Fibroblast of the aortic adventitia (primary cell): ENCODE measurements at places on chromosomes 12 and 14.
A peak's percentile ranks its signal among the peaks of the same experiment; 100 is the strongest.

DNA sequence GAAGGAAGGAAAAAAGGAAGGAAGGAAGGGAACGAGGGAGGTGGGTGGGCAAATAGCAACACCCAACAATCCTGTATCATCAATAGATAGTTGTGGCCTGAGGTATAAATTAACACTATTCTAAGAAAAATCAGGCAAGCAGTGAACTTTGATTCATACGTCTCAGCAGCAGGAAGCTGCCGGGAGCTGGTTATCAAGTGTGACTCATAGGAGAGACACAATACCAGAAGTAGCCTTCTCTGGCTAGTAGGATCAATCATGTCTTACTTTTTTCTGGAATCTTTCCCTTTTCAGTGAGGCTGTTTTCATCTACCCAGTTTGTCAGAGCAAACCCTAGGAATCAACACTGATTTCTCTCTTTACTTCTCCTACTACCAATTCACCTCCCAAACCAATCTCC, 780.5 kb downstream of the NRXN3 start:
- DNase-seq = peak; percentile 41

GRCh38 chr12:6526766-6527525, 7.4 kb upstream of the GAPDH start:
- no peak for DNase-seq

DNA sequence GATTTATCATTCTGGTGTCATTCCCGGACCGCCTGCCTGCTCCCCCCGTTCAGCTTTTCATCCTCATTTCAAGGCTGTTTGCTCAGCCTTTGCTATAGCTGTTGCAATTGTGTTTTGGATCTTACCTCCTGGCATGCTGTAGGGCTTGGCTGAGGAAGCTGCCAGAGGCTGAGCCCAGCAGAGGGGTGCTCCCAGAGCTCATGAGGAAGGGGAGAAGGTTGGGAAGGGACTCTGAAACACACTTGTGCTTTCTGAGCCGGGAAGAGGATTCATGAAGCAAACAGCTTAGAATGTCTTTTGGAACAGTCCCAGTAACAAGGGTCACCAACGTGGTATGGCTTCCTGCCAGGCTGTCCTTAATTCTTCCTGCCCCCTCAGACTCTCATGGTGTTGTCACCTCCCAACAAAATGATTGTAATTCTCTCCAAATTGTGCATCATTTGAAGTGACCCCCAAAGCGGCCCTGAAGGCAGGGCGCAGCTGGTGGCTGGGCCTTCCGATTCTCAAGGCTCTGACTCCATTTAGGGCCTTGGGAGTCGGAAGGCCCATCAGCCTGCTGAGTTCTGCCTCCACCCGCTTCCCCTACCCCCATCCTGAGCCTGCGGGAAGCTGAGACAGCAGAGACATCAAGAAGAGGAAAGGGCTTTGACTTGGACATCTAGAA, 111.9 kb upstream of the ARHGAP5 start:
- DNase-seq = no peak

DNA sequence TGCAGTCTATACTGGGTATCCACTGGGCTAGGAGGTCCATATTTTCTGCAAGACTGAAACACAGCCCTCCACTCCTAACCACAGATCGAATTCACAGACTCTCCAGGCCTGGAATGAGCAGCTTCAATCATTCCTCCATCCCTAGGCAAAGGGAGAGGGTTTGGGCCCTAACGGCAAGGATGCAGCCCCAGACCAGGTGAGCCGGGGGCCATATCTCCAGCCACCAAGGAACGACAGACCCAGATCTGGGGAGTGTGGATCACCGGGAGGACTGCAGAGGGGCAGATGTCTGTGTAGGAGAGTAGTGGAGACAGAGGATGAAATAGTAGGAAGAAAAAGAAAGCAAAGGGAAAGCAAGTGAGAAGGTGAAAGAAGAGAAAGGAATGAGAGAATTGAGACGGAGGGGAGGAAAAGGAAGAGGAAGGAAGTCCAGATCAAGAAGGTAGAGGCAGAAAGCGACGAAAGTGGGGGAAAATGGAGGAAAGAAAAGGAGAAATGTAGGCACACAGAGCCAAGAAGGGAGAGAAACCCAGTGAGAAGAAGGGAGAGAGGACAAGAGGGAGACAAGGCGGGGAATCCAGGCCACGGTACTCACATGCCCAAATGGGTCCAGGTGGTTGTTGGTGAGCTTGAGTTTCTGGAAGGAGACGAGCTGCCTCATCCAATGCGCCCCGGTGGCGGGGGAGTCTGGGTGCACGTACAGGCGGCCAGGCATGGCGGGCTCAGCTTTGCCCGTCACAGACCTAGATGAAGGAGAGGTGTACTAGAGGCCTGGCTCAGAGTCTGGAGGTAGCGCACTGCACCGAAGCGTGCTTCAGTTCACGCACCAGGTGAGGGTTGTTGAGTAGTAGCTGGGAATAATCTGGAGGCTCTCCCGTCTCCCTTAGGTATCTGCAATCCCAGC, 7.7 kb downstream of the TBX5 start:
- DNase-seq = no peak

GRCh38 chr12:121688966-121689365, 19.5 kb upstream of the MORN3 start:
- no peak for DNase-seq

DNA sequence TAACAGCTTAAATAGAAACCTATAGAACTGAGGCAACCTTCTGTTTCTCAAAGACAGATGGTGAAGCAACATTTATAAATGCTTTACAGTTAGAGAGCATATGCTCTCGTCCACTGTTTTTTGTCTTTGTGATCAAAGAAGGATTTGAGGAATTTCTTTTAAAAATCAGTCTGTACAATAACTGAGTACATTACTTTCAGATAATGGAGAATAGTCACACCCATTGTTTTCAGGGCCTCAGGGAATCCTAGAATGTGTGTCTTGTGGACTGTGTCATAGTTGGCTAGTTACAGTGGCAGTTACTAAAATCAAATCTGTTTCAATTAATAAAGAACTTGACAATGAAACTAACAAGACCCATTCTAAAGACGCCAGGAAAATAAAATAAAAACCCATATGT, 107.9 kb downstream of the PRKCH start:
- no peak for DNase-seq

DNA sequence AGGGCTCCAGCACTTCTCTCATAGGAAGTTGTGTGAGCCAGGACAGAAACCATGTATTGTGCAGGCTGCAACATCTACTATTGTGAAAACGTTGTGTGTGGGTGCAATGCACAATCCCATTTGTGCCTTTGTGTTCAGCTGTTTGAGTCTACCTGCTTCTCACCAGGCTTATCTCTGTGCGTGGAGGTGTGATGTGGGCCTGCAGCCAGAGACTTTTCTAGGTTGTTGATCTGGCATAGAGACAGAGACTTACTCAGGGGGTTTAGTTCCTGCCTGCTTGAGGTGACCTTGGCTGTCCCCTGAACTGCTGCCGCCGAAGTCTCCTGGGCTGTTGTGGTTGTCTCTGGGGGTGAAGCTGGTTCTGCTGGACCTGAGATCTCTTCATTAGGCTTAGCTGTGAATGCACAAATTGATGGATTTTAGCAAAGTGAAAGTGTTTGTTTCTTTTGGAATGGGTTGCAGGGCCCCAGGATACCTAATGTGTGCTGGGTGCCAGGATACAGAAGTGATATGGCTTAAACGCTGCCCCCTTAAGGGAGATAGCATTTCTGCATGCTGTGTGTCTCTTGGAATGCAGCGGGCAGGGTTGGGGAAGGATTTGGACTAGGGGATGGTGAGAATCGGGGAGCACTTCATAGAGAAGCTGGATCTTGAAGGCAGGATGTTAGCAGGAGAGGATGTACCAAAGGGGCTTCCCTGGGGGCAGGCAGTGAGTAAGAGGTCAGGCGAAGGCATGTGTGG, 2.5 kb downstream of the LACRT start:
- DNase-seq = no peak

DNA sequence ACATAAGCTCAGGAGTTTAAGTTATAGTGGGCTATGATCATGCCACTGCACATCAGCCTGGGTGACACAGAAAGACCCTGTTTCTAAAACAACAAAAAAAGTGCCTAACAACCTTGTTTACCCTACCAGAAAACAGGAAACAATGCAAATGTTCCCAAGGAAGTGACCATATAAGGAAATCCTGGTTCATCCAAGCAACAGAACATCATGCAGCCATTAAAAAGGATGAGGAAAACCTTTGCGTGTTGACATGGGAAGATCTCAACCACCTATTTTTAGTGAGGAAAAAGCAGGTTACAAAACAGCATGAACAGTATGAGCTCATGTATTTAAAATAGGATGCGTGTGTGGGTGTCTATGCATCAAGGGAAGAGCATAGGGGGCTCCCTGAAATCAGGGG, 13.7 kb downstream of the HRK start:
- no peak for DNase-seq

DNA sequence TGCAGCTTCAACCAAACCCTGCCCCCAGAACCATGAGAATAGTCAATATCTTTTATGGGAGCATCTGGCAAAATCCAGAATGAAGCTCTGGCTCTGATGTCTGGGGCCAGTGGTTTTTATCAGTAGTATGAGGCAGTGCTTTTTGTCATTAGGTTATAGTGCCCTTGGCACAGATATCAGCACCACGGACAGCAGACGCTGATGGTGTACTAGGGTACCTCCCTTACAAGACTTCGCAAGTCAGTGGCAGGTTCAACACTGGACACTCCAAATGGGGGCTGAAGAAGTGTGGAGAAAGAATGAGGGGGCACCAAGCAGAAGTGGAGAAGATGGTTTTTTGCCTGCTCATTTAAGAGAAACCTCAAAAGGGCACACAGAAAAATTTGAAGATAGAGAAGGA, 68.2 kb upstream of the E2F7 start:
- DNase-seq = peak; percentile 67

- DNase-seq = no peak
Measured at GRCh38 chr12:89769483-89769818, 60.8 kb upstream of the ATP2B1 start.

DNA sequence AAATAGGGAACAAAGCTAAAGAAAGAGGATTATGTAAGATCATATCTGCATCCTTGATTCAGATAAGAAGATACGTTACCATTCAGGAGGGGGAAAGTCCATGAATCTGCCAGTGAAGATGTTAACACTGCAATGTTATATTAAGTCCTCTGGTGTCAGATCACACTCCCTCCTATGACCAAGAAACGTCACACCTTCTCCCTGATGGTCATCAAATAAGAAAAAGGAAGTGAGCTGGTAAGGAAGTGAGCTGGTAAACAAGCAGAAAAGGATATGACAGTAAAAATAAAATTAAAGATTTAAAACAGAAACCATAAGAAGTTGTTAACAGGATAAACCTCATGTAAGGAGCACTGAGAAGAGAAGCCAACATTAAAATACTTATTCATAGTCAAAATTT, 340.2 kb downstream of the SEC23A start:
- no peak for DNase-seq

DNA sequence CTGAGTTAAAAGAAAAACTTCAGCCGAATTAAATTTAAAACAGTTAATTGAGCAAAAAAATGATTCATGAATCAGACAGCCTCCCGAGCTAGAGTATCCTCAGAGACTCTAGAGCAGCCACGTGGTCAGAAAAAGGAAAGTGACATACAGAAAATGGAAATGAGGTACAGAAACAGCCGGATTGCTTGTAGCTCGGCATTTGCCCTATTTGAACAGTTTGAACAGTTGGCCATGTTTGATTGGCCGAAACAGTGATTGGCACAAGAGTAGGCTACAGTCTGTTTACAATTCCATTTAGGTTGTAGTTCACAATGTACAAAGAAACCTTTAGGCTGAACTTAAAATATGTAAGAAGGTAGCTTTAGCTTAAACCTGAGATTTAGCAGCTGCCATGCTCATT, 12.9 kb upstream of the OXA1L start:
- no peak for DNase-seq

DNA sequence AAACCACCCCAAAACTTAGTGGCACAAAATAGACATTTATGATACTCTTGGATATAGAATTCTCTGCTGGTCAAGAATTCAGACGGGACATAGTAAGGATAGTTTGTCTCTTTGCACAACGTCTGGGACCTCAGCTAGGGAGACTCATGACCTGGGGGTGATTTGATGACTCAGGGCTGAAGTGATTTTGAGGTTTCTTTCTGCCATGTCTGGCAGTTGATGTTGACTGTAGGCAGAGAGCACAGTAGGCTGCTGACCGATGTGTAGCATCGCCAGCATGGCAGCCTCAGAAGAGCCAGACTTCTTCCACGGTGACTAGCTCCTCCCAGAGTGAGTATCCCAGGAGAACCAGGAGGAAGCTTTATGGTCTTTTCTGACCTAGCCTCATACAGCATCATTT, 88.9 kb upstream of the FRMD6 start:
- no peak for DNase-seq

DNA sequence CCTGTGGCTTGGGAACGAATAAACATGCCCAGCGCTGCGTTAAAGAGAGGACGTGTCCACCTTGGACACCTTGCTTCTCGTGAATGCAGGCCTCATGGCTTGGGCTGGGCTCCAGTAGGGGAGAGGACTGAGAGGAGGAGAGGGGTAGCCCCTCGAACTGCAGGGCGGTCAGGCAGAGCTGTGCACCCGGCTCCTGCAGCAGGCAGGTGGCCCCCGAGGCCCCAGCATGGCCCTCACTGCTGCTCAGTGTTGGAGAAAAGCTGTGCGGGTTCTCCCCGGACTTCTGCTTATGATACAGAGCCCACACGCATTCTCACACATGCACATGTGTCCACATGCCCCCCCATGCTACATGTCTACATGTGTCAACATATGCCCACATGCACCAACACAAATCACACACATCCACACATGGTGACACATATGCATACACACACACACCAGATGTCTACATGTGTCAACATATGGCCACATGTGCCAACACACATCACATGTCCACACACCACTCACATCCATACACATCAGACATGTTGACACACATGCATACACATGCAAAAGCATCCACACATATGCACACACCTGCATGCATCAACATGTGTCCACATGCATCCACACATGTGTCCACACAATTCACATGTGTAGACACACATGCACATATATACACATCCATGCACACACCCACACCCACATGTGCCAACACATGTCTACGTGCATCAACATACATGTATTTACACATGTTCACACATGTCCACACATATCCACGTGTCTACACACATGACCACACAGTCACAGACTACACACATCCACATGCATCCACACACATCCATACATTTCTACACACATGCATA, 3.0 kb downstream of the ADGRD1 start:
- DNase-seq = no peak

- no peak for DNase-seq
Measured at GRCh38 chr14:61437381-61437780, 116.0 kb downstream of the PRKCH start.

- DNase-seq = no peak
Measured at GRCh38 chr14:55973285-55973800, 144.9 kb upstream of the PELI2 start.

- DNase-seq = no peak
Measured at GRCh38 chr14:83912032-83912642, 1617.8 kb upstream of the FLRT2 start.

DNA sequence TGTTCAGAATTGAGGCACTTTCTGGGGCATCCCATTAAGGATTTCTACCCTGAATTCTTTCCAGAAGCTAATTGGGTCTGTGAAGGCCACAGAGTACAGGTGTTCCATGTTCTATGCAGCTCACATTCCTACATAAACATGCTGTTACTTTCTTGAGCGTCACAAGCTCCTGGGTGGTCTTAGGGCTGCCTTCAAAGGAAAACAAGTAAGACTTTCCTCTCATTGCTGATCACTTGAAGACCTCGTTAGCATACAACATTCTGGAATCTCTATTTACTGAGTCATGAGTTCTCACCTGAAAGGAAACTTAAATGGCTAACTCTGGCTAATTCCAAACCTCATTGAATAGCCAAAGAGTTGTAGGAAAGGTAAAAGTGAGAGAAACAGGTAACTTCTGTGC, 63.0 kb upstream of the HMGA2 start:
- no peak for DNase-seq
